ENCODE measurements at places on chromosomes 2 and 18. TPM values are rescaled to one million over a fixed set of nuclear protein-coding genes. Genes with fewer than 3 reads are reported as not detected.
A peak's percentile ranks its signal among the peaks of the same experiment; 100 is the strongest.

RGPD3 gene
- not detected for total RNA-seq

GRCh38 chr2:182463760-182464159, 36.9 kb upstream of the PDE1A start:
- no peaks in the 10 kb centered on the region for H3K36me3 ChIP-seq
- no peaks in the 10 kb centered on the region for H3K27me3 ChIP-seq
- no peak for DNase-seq
- no peaks in the 10 kb centered on the region for H3K4me1 ChIP-seq

DNA sequence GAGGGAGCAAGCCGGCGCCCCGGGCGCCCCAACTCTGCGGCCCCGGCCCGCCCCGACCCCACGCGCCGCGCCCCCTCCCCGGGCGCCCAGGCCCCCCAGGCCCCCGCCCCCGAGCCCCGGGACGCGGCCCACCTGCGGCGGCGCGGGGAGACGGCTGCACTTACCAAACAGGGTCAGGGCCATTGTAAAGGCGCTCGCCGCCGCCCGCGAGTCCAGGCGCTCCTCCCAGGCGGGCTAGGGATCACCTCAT, 526 bp downstream of the CHN1 start:
- DNase-seq, result no peak
- peak overlapping the region; percentile 72 for H3K4me3 ChIP-seq
- H3K27ac ChIP-seq, result no peak overlapping the region
- H3K36me3 ChIP-seq, result no peaks in the 10 kb centered on the region

DNA sequence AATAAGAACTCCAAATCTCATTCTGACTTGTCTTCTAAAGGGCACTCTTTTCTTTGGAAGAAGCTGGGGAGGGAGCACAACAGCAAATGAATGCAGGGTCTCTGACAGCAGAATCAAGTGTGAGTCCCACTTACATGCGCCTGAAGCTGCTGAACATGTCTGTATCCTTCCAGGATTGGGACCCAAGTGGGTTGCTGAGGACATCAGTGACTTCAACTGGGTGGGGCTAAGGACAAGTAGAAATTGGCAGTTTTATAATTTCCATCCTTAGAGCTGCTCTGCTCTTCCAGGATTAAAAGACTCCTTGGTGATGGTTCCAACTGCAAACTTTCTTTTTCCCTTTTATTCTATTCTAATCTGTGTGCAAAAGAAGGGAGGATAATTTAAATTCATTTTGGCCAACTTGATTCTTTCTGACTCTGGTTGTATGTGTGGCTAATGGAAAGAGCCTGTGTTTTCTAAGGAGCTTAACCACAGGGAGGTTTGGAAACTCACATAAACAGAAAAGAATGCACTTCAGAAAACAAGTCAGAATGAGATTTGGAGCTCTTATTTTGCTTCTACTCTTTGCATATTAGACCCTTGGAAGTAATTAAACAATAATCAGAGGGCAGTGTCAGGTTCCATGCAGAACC, 20.6 kb downstream of the ANTXR1 start:
- no peak overlapping the region for H3K27ac ChIP-seq
- no peaks in the 10 kb centered on the region for H3K4me1 ChIP-seq
- no peak for DNase-seq
- H3K36me3 ChIP-seq, result no peaks in the 10 kb centered on the region
- no peak overlapping the region for H3K4me3 ChIP-seq

DNA sequence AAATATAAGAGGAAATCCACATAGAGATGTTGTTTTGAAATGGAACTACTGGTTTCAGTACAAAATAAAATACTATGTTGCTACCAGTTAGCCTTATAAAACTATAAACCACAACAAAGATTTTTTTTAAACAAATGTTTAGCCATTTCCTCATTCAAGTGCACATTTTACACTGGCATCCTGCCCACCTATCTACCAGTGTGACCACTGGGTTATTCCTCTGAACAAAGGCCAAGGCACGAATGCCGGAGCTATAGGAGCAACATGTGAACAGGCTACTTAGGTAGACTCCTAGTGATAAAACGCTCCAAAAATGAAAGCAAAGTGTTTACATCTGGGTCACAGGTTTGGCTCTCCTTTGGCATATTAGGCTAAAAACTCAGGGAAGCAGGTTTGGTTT, 31.8 kb upstream of the SULT1C4 start:
- H3K4me3 ChIP-seq, result no peak overlapping the region
- H3K27me3 ChIP-seq, result no peaks in the 10 kb centered on the region
- DNase-seq, result no peak
- no peak overlapping the region for H3K27ac ChIP-seq
- no peaks in the 10 kb centered on the region for H3K36me3 ChIP-seq
- no peaks in the 10 kb centered on the region for H3K4me1 ChIP-seq

- H3K4me1 ChIP-seq, result peaks cover 28% of the 10 kb centered on the region
- H3K27me3 ChIP-seq, result no peaks in the 10 kb centered on the region
- no peak overlapping the region for H3K27ac ChIP-seq
- no peak for DNase-seq
These were observed 28.4 kb downstream of the TGIF1 start for GRCh38 chr18:3478262-3478978.

TANC1 gene
- not detected for total RNA-seq

DNA sequence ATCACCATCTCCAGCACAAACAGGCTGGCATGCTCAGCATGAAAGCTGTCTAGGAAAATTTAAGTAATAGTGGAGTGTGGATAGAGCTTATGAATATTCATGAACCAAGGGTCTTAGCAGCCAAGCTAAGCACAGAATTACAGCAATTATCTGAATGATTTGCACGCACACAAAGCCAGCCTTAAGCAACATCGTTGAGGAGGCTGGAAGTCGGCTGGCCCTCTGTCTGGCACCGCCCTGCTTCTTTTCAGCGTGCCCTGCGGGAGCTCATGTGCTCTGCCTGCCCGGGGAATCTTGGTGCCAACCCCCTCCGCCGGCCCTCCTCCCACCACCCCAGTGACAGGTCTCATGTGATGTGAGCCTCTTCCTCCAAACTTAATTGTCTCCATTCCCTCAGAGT, 540.1 kb downstream of the CMPK2 start:
- no peak overlapping the region for H3K4me3 ChIP-seq
- no peaks in the 10 kb centered on the region for H3K27me3 ChIP-seq
- DNase-seq, result no peak
- H3K4me1 ChIP-seq, result peaks cover 13% of the 10 kb centered on the region
- H3K36me3 ChIP-seq, result no peaks in the 10 kb centered on the region

TEX44 gene
- total RNA-seq, result not detected

GRCh38 chr2:189249171-189249570, 69.6 kb upstream of the COL5A2 start:
- H3K27me3 ChIP-seq, result no peaks in the 10 kb centered on the region
- H3K27ac ChIP-seq, result no peak overlapping the region
- no peaks in the 10 kb centered on the region for H3K4me1 ChIP-seq
- no peak overlapping the region for H3K4me3 ChIP-seq
- no peaks in the 10 kb centered on the region for H3K36me3 ChIP-seq

GRCh38 chr2:182672466-182673165, 43.4 kb upstream of the DNAJC10 start:
- no peaks in the 10 kb centered on the region for H3K36me3 ChIP-seq
- no peaks in the 10 kb centered on the region for H3K27me3 ChIP-seq
- no peak for DNase-seq
- H3K4me1 ChIP-seq, result no peaks in the 10 kb centered on the region

- H3K27me3 ChIP-seq, result no peaks in the 10 kb centered on the region
- DNase-seq, result no peak
- no peak overlapping the region for H3K4me3 ChIP-seq
- no peaks in the 10 kb centered on the region for H3K36me3 ChIP-seq
These were observed 12.8 kb downstream of the PXDN start for GRCh38 chr2:1731447-1731962.

DNA sequence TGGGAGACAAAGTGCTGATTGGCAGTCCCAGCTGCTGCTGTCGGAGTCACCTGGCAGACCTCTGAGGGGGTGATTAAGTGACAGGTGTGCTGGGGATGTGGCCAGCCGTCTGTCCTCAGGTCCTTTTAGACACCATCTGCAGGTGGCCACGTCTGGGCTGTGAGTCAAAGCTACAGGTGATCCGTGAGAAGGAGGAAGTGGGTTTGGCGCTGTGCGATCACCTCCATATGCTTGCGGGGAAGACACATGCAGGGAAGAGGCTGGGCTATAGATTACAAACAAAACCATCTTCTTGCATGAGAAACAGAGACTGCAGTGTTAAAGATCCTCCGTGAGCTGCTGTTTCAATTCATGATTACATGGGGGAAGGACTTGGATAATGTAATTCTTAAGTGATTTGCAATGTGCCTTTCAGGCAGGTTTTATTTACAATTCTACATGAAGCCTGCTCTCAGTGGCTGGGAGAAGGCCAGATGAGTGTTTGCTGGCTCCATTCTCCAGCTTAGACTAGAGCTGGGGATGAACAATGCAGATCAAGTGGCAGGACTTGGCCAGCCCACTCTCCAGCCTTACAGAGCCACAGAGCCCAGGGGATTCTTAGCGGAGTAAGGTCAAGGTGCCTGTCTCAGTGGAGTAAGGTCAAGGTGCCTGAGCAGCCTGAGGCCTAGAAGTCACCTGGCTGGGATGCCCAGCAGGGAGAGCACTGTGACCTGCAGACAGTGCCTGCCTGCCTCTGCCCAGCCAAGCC, 87.8 kb downstream of the LYPD1 start:
- no peak overlapping the region for H3K4me3 ChIP-seq
- DNase-seq, result no peak
- no peak overlapping the region for H3K27ac ChIP-seq

GRCh38 chr2:19358242-19359020, at the start of gene OSR1:
Gene OSR1 (minus strand): TSS chr2:19358623. CDS start chr2:19353805, 4,818 bp downstream.
- no peak within 1 kb of the TSS for H3K27ac ChIP-seq
- no peak for DNase-seq
- no peak within 1 kb of the TSS for H3K4me3 ChIP-seq
- peaks cover 10% of the 10 kb centered on the region for H3K4me1 ChIP-seq
- no peaks in the 10 kb centered on the region for H3K27me3 ChIP-seq

ARHGEF33 gene
- total RNA-seq, result not detected

POTEC gene
- not detected for total RNA-seq

DNA sequence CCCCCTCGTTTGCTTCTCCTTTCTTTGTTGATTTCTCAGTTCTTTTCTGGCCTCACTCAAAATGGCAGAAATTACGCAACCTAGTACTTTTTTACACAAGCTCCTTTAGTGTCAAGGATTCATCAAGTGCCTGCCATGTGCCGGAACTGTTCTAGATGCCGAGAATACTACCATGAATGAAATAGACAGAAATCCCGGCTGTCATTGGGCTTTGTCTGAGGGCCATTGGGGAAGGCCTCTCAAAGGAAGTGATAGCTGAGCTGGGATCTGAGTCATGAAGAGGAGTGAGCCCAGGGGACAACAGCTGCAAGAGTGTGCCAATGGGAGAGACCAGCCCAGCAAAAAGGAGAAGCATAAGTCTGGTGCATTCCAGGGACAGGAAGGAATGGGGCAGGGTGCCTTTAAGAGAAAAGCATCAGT, 34.3 kb upstream of the PPP1CB start:
- no peak overlapping the region for H3K4me3 ChIP-seq
- H3K27ac ChIP-seq, result no peak overlapping the region
- H3K36me3 ChIP-seq, result no peaks in the 10 kb centered on the region
- no peaks in the 10 kb centered on the region for H3K27me3 ChIP-seq

DNA sequence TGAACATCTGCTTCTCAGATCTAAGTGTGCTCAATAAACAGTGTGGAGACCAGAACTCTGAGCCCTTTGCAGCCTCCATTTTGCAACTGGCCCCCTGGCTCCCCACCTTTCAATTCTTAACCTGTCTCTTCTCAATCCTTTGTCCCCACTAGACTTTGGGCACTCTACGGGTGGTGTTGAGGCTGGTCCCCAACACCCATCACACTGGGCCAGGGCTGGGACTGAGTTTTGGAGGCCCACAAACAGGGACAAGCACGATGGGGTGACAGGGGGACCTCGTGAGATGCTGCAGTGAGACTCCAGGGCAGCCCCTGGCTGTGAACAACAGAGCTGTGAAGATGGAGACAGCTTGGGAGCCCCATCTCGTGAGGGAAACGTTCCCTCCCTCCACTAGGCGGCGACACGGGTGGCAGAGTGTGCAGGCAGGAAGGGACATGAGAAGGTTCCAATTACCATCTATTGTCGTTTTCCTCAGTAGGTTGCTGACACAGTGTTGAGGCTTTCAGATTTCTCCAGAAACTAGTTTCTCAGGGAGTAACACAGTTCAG, 1.2 kb downstream of the ANKMY1 start:
- no peaks in the 10 kb centered on the region for H3K27me3 ChIP-seq
- DNase-seq, result peak; percentile 76
- no peak overlapping the region for H3K4me3 ChIP-seq
- peaks cover 17% of the 10 kb centered on the region for H3K4me1 ChIP-seq
- peaks cover 53% of the 10 kb centered on the region for H3K36me3 ChIP-seq

Measured in Karpas-422 (cell line).